ENCODE measurements at places on chromosomes 1 and 21.
A peak's percentile ranks its signal among the peaks of the same experiment; 100 is the strongest.

GRCh38 chr1:174161813-174162212 is 2.5 kb downstream of the RABGAP1L start:
- no peak for DNase-seq

- no peak for DNase-seq
These were observed 939.4 kb downstream of the BRINP3 start for GRCh38 chr1:189538271-189538670.

GRCh38 chr1:34863501-34863900 is 4.0 kb upstream of the SMIM12 start:
- no peak for DNase-seq

DNA sequence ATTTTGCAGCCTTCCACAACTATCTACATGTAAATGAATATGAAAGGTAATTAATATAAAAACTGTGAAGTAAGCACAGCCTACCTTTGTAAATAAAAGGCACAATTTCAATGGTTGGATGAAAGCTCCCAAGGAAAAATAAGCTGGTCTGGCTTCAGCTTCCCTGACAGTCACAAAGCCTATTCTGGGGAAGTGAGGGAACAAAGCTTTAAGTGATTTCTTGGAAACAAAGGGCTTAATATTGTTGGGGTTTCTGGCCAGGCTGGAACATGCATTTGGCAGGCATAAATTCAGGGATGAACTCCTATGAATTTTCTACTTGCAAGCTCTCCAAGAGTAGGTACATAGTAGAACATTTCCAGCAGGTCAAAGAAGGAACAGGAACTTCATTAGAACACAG is 17.3 kb downstream of the BCAS2 start:
- DNase-seq: no peak

GRCh38 chr21:42847051-42847707 is 32.2 kb downstream of the WDR4 start:
- DNase-seq: no peak

GRCh38 chr1:16979475-16980327 is 719 bp downstream of the MFAP2 start:
- DNase-seq: no peak

DNA sequence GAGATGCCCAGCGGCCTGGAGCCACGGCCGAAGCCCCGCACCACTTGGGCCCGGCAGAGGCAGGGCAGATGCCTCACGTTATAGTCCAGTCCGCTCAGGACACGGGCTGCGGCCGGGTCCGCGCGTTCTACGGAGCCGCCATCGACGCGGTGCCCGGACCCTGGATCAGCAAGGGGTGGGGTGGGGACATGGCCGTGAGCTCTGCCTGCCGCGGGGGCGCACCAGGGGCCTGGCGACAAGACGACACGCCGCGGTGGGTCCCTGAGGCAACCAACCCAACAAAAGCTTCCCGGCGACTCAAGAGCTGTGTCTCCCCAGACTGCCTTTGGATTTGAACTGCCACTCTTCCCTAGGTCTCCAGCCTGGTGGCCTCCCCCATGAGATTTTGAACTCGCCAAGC is 211.4 kb upstream of the GREM2 start:
- no peak for DNase-seq

DNA sequence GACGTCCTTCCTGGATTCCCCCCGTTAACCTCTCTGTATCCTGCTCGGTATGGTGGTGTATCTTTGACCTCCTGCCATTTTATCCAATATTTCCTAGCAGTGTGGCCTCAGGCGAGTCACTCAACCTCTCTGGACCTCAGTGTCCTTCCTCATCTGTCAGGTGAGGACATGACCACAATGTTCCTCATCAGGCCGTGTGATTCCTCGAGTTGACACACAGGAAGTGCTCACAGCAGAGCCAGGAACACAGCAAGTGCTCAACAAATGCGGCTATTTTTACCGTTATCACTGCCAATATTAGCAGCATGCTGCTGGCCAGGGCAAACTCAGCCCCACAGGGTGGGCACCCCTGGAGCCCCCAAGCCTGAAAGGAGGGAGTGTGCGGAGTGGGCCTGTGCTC is 450.2 kb downstream of the KIF26B start:
- DNase-seq: no peak

DNA sequence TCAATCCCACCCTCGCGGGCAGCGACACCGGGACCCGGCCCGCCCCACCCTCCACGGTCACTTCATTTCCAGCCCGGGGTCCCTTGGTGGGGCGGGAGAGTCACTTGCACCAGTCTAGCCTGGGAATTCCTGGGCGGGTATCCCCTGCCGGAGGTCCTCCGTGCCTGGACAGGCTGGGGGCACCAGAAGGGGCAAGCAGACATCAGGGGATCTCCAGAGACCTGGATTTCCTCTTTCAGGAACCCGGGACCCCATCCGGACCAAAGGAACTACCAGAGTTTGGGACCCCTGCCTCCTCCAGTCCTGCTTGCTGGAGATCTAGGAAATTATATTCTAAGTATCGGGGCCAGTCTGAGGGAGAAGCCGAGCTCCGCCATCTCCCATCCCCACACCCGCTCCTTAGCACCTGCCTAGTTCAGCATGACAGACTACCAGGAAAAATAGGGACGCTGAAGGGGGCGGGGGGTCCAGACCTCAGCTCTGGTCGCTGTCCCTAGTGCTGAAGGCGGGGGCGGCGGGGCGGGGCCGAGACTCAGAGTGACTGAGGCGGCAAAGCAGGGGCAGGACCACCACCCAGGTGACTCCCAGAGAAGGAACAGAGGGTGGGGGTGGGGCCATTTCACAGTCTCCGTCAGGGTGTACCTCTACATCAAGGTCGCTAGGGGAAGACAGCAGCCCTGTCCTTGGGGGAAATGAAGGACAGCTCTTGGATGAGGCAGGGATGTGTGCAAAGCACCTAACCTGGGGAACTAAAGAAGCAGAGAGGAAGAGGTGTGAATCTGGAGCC is 832 bp downstream of the HCN3 start:
- DNase-seq: peak; percentile 71
